CD4-positive, alpha-beta T cell treated with Interleukin-12 subunit alpha and Interleukin-12 subunit beta, for 1 hour (primary cell): ENCODE measurements at places on chromosomes 4 and X.

DNA sequence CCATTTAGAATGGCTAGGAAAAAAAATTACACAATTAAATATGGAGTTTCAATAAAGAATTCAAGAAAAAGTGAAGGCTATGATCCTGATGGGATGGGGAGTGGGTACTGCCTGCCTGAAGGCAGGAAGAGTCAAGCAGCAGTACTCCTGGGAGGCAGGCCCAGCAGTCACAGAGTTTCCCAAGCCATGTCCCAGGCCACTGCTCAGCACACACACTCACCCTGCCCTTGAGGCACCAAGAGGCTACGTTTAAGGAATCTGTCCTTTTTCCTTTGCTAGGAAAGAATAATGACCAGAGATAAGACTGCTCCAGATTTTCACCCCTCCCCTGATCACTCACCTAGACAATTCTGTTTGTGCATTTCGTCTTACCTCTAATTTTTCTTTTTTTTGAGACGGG lies 30.2 kb downstream of the MAP7D3 start:
- DNase-seq: no peak

- no peak for DNase-seq
These were observed 194.7 kb downstream of the DTHD1 start for GRCh38 chr4:36476135-36476534.

GRCh38 chrX:37320541-37321203 lies 28.5 kb upstream of the PRRG1 start:
- DNase-seq: no peak

GRCh38 chr4:6962211-6963041 lies 52.8 kb downstream of the TBC1D14 start:
- no peak for DNase-seq

GRCh38 chr4:68250151-68250930 lies 4.8 kb upstream of the TMPRSS11B start:
- DNase-seq: no peak

- DNase-seq: no peak
These were observed 59.5 kb upstream of the CDKN2AIP start for GRCh38 chr4:183384983-183385382.

DNA sequence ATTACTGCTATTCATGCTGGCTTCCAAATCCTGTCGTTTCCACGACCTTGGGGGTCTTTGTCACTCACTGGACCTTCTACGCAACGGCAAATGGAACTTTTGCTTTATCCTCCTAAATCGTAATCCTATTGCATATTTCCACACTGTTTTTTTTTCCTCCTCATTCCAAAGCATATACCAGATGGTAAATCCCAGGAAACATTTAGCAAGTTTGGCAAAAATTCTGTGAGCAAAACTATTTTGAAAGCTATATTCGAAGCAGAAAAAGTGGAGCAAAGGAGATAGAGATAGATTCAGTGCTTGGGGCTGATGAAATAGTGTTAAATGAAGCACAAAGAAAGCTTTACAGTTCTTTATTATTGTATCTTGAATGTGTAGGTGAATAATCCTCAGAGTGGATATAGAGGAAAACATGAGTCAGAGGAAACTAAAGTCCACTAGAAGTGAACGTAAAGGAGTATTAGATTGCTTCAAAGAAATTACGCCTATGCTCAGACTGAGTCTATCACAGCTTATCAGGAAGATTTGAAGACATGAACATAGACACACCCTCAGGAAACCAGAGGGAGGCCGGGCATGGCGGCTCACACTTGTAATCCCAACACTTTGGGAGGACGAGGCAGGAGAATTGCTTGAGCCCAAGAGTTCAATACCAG lies 50.2 kb upstream of the FAM9A start:
- no peak for DNase-seq
